Osteocyte (in vitro differentiated cells): ENCODE measurements at places on chromosomes 7 and 10. TPM values are rescaled to one million over a fixed set of nuclear protein-coding genes. Genes with fewer than 3 reads are reported as not detected.
A peak's percentile ranks its signal among the peaks of the same experiment; 100 is the strongest.

- DNase-seq: no peak
These were observed 3.5 kb upstream of the CCDC126 start for GRCh38 chr7:23593706-23594105.

GRCh38 chr7:153406486-153406872, 645.7 kb upstream of the DPP6 start:
- no peak for DNase-seq

GRCh38 chr10:11776080-11776479, 33.9 kb downstream of the ECHDC3 start:
- DNase-seq: no peak

DNA sequence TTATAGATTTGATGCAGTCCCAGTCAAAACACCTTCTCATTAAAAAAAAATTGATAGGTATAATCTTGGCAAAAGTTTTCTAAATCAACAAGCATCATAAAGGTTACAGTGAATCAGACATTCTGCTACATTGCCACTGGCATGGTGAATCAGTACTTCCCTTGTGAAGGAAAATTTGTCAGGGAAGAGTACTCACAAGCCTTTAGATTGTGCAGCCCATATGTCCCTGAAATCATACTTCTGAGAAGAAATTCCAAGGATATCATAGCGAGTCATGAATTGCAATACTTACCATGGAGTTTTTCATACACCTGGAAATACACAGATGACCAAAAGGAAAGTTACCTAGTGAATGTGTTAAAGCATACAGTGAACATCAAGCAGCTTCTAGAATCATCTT, 17.2 kb downstream of the VSTM2A start:
- DNase-seq: no peak

- DNase-seq: peak; percentile 46
These were observed 61.1 kb upstream of the LRRC18 start for GRCh38 chr10:49000437-49001398.

DNA sequence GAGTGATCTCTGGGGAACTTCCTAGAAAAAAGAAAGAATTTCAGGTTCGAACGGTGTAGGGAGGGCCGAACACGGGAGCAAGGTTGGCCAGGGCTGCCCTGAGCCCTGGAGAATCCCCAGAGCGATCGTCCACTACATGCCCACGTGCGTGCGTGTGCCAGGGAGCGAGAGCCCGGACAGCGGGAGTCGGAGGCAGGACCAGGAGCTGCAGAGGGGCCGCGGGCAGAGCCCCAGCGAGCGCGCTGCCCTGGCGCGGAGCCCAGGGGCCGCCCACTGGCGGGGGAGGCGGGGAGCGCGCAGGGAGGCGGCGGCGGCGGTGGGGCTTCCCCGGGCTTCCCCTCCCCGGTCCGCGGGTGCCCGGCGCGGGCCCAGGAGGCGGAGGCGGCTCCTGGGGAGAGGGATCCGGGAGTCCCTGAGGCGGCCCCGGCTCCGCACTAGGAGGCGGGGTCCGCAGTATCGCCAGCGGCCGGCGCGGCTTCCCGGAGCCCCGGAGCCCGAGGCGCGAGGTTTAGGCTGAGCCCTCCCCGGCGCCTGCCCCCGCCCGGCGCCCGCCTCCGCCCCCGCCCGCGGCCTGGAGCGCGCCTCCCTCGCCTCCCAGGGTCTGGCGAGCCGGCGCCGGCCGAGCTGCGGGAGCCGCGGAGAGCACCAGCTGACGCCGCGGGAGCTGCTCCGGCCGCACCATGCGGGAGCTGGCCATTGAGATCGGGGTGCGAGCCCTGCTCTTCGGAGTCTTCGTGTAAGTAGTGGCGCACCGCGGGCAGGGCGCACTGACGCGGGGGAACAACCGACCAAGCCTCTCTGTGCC, at the start of gene PLPP4:
Gene PLPP4 (plus strand): TSS at position 602 of the 805 bp plus-strand sequence. CDS start 79 bp downstream, at position 681.
- peak; percentile 89 for DNase-seq

- no peak for DNase-seq
These were observed 52.8 kb downstream of the EGFR start for GRCh38 chr7:55071411-55072175.

- no peak for DNase-seq
These were observed 93.0 kb upstream of the RSU1 start for GRCh38 chr10:16909961-16910792.

DNA sequence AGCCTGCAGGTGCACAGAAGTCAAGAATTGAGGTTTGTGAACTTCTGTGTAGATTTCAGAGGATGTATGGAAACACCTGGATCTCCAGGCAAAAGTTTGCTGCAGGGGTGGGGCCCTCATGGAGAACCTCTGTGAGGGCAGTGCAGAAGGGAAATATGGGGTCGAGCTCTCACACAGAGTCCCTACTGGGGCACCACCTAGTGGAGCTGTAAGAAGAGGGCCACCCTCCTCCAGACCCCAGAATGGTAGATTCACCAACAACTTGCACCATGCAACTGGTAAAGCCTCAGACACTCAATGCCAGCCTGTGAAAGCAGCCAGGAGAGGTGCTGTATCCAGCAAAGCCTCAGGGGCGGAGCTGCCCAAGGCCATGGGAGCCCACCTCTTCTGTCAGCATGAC, 205.8 kb downstream of the CCSER2 start:
- no peak for DNase-seq

GRCh38 chr10:84588971-84589370, 260.6 kb downstream of the CCSER2 start:
- DNase-seq: peak; percentile 68

GRCh38 chr10:48601789-48602188, 3.1 kb downstream of the ARHGAP22 start:
- no peak for DNase-seq

GRCh38 chr10:77533146-77533886, 104.3 kb downstream of the KCNMA1 start:
- DNase-seq: no peak

- no peak for DNase-seq
These were observed 1073.9 kb downstream of the NXPH1 start for GRCh38 chr7:9507290-9507689.

The PSD gene
- 0.99 and 1.8 TPM in 2 replicates for total RNA-seq

The SAP25 gene
- total RNA-seq: 1.5 TPM in 1 of 2 replicates, not detected in the other
